Tibial nerve (tissue), 4 donors: ENCODE measurements at places on chromosomes 6 and 20. TPM values are rescaled to one million over a fixed set of nuclear protein-coding genes. Genes with fewer than 3 reads are reported as not detected.

- DNase-seq = no peak
Measured at GRCh38 chr6:971981-972640, 279.2 kb upstream of the EXOC2 start.

DNA sequence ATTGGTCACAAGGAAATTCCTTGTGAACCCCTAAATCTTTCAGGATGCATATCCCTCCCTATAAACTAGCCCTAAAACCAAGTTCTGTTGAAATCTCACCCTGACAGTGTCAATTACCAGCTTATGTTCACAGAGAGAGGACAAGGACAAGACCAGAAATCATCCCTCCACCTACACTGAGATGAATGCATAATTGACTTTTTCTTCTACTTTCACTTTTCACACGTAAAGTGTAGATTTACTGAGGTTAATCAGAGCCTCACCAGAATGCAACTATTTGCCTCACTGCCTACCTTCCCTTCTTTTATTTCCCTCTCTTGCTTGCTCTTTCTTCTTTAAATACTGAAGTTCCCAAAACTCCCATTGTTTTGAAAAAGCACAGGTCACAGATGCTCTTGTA, 15.3 kb upstream of the NKAIN2 start:
- no peak for DNase-seq

- no peak for DNase-seq
Measured at GRCh38 chr6:168007592-168008338, 10.3 kb downstream of the KIF25 start.

DNA sequence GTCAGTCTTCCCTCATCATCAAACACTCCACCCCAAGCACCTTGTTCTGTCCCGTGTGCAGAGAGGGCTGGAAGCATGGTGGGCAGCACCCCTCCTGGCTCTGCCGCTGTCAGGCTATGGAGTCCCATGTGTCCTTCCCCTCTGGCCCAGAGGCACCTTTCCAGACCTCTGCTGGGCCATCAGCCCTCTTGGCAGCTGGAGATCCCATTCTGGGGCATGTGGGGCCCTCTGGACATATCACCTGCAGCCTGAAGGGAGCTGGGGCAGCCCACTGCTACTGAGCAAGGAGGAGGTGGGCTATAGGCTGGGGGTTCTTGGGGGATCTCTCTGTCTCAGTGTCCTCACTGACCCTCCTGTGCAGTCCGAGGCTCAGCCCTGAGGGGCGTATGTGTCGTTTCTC, 42.2 kb downstream of the SUN5 start:
- no peak for DNase-seq

Gene PTK6
- 0.90 TPM for total RNA-seq

Gene CALHM5
- total RNA-seq = 4.8 TPM

Gene WDR27
- total RNA-seq = 57.5 TPM
